Cerebellar cortex (tissue), 1 donor: ENCODE measurements at places on chromosomes 13 and 19.

- no peak for DNase-seq
These were observed 137.0 kb downstream of the FLT1 start for GRCh38 chr13:28357911-28358433.

DNA sequence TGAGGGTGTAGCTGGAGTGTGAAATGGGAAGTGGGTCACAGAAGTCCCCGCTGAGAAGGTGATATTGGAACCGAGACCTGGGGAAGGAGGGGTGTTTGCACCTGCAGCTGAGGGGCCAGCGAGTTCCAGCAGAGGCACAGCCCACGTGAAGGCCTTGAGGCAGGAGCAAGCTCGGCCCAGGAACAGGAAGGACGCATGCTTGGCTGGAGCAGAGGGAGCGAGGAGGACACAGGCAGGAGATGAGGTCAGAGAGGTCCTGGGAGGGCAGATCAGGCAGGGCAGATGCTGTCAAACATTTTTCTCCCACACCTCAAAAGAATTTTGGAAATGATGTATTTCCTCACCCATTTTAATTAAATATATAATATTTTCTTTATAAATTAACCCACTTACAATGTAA, 9.3 kb downstream of the ZNF415 start:
- no peak for DNase-seq

DNA sequence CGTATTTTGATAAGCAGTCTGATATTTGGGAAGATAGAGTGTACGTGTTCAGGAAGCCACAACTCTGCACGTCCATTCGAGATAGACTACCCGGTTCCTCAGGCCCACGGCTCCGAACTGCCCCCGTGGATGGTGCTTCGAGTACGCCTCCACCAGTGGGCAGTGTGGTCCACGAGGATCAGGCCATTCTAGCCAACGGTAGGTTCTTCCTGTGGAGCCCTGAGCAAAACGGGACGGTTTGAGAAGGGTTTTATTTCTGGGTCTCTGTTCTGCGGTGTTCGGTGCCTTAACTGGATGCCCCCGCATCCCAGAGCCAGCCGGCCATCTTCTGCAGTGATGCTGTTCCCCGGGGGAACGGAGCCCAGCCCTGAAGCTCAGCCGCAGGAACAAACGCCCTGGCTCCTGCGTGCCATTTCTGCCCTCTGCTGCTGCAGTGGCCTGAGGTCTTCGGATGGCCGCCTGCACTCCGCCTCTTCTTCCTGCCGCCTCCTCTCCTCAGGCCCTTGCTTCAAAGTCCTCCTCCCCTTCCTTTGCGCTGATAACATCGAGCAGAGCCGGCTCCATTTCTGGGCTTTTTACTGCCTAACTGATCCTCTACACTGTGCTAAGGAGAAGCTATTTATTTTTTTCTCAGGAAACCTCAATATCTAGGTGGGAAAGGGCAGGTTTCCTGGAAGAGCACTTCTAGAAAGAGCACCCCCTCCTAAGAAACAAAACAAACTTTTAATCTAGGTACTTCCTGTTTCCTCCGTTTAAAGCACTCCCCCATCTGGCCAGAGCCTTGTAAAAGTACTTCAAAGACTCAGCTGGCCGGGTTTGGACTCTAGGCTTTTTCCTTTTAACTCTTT, 36.2 kb upstream of the SLC46A3 start:
- DNase-seq: no peak

DNA sequence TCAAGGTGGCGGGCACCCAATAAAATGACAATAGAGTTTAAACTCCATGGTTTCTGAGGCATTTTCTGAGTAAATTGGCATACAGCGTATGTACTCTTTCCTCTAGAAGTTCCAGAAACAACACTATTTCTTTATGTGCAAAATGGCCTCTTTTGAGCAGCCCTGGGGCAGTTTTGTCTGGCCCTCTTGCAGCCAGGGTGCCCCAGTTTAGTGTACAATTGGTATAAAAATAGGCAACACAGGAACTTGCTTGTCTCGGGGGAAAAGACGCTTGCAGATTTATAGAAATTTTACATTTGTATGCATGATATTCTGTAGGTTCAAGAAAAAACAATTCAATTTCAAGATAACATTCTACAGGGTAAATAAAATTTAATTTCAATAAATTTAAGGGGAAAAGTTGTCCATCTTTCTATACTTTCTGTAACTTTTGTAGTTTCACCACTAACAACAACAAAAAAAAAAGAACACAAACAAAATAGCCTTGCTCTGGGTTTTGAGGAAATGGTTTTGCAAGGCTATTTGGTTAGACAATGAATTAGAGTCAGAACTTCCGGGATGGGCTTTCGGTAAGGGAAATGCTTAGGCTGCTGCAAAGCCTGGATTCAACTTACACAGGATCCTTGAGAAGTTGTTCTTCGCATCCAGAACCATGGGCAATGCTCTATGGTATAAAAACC, 45.3 kb downstream of the LRCH1 start:
- DNase-seq: no peak

DNA sequence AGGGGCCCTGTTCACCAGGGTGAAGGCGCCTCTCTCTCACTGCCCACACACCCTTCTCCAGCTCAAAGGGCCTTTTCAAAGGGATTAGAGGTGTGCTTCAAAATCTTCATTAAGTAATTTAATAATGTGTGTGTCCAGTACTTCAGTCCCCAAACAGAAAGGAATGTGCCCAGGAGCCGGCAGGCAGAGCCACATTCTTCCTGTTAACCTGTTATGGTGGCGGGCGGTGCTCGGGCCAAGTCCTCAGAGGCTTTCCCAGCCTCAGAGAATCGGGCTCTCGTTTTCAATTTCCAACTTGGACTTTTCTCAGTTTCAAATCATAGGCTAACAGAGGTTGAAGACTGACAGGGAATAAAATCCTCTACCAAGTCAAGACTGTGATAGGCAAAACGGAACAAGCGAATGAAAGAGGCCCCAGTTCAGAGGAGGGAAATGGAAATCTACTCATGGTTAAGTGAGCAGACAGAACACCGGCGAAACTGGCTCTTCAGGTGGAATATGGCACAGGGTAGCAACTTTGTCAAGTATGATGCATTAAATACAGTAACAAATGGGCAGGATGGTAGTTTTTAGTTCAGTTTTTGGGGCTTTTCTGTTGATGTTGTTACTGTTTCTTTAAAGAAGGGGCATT, 68.6 kb downstream of the FOXO1 start:
- DNase-seq: no peak

GRCh38 chr13:43676320-43676719, 110.5 kb downstream of the ENOX1 start:
- DNase-seq: no peak

DNA sequence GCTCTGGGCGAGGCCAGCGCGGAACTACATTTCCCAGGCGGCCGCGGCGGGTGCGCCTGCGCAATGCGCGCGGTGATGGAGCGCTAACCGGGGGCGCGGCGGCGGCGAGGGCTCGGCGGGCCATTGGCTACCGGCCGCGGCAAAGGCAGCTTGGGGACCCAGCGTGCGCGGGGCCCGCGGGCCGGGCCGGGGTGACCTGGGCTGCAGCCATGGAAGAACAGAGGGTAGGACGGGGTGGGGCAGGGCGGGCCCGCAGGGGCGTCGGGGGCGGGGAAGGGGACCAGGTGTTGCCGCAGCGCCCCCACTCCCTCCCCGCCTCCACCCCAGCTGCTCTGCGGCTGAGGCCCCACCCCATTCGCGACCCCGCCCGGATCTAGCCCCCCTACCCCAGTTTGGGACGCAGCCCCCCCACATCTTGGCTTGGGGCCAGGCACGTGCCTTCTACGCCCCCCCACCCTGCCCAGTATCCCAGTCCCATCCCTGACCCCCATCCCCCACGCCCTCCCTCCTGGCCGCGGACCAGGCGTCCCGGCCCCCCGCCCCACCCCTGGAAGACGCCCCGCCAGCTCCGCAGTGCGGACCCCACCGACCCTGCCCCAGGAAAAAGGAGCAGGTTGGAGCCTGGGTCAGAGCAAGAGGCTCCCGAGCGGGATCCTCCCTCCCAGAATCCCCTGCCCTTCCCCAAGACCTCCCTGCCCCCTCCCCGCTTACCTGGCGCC, at the start of gene FSD1:
Gene FSD1, plus strand, starts transcription at position 61 of the 719 bp plus-strand sequence. Its CDS starts 149 bp downstream, at position 210.
- DNase-seq: peak; percentile 56

- no peak for DNase-seq
These were observed 7.9 kb upstream of the WBP4 start for GRCh38 chr13:41053384-41053826.

GRCh38 chr19:2591537-2592291, 110.8 kb downstream of the GNG7 start:
- no peak for DNase-seq

GRCh38 chr19:30719189-30719998, 347.2 kb downstream of the ZNF536 start:
- DNase-seq: peak; percentile 47

- peak; percentile 52 for DNase-seq
These were observed 396.9 kb upstream of the SLITRK5 start for GRCh38 chr13:87274209-87274819.
